NCI-H1417 treated with DMSO at 0.1 percent for 48 hours (cell line): ENCODE measurements at places on chromosomes 12 and 14.

GRCh38 chr12:66999141-66999540 is 270.0 kb upstream of the CAND1 start:
- DNase-seq = no peak

GRCh38 chr12:122150127-122150681 is 23.8 kb downstream of the IL31 start:
- DNase-seq = no peak

DNA sequence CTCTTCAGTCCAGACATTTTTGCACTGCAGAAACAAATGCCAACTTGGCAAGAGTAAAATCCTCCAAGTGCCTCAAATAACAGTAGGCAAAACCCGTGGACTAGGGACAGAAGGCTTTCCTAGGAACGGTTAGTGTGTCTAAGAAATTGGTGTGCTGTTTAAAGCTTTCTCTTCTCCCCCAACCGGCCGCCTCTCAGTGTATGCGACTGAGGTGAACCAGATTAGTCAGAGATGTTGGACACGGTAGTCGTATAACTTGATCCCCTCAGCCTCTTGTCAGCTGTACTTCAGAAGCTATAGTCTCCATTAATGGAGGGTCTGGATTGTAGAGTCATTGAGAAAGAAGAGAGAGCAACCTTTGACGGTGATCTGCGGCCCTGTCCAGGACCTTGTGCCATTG is 21.7 kb downstream of the PPFIBP1 start:
- DNase-seq = no peak

- DNase-seq = no peak
Observed at GRCh38 chr14:65472189-65472588, 59.7 kb downstream of the FUT8 start.

- DNase-seq = no peak
Observed at GRCh38 chr14:65132855-65133254, 30.5 kb upstream of the MAX start.

GRCh38 chr12:17971850-17972249 is 118.1 kb downstream of the RERGL start:
- no peak for DNase-seq

- no peak for DNase-seq
Observed at GRCh38 chr12:107477947-107478610, 207.5 kb upstream of the PWP1 start.

- DNase-seq = no peak
Observed at GRCh38 chr14:54216827-54217226, 180.0 kb upstream of the CDKN3 start.

- DNase-seq = no peak
Observed at GRCh38 chr14:64795211-64795610, 84.5 kb downstream of the SPTB start.

- DNase-seq = no peak
Observed at GRCh38 chr12:106140223-106140986, 1.7 kb upstream of the NUAK1 start.

- DNase-seq = no peak
Observed at GRCh38 chr14:91919814-91920213, 27.7 kb downstream of the FBLN5 start.

- DNase-seq = no peak
Observed at GRCh38 chr12:111322336-111323250, 46.3 kb downstream of the PHETA1 start.

- peak; percentile 41 for DNase-seq
Observed at GRCh38 chr14:92783813-92784431, 10.2 kb upstream of the GOLGA5 start.

GRCh38 chr14:53412819-53413675 is 259.9 kb upstream of the DDHD1 start:
- DNase-seq = no peak

- DNase-seq = no peak
Observed at GRCh38 chr14:39038542-39038941, 64.5 kb downstream of the SEC23A start.

DNA sequence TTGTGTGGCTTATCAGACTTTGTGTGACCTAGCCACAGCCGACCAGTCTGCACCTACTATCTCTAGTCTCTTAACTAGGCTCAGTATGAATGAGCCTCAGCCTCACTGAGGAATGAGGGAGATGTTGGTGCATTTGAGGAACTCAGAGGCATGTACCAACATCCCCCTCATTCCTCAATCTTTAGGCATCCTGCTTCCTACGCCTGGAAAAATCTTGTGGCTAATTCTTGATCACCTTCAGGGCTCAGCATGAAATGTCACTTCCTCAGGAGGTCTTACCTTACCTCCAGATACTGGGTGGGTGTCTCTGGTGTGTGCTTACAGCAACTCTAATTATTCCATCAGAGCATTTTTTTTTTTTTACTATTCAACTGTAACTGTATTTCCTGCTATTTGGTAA is 148.8 kb upstream of the TMCC3 start:
- no peak for DNase-seq

DNA sequence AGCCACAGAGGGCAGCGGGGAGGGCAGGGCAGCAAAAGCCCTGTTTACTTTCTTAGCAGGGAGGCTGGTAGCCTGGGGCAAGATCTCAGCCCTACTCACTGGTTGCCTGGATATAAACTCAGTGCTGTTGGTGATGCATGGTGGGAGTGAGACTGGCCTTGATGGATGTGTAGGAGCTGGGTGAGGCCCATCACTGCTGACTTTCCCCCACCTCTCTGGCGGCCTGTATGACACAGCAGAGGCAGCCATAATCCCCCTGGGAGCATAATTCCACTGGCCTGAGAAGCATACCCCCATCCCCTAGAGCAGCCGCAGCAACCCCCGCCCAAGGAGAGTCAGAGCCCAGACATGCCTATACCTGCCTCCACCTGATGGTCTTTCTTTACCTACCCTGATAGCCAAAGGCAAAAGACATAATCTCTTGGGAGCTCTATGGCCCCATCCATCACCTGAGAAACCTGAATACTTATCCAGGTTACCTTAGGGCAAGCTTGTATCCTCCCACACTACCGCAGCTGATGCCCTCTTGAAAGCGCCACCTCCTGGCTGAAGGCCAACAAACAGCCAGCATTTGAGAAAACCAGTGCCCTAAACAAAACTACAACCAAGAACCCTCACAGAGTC is 59.3 kb downstream of the DNAI7 start:
- DNase-seq = peak; percentile 23

DNA sequence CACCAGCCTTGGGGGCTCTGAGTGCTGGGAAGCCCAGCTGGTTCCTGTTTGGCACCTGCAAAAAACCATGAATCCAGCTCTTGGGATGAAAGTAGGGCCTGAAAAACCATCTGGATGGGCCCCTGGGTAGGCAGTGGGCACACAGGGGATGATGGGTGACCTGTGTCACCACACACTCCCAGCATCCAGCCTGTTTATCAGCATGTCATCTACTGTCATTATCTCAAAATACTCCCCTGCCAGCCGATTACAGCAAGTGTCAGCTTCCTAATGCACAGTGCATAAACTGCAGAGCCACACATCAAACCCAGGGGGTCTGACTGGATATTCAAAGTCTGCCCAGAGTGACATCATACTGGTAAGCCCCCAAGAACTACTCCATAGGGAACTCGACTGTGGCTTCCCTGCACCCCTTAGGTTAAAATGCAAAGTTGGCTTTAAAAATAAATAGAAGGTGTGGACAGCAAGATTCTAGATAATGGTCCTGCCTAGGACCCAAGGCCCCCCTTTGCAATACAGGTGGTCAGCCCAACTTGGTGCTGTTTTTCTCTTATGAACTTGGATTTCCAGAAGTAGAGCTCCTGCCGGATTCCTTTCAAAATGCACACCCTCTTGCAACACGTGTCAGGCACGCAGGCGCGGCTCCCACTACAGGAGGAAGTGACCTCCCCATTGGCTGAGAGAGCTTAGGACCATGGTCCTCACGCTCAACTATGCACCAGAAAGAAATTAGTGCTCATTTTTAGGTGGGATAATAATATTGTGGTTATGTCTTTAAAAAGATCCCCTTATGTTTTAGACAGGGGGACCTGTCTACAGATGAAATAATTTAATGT is 94.1 kb downstream of the GCH1 start:
- no peak for DNase-seq

- DNase-seq = no peak
Observed at GRCh38 chr12:109445191-109445609, 31.9 kb downstream of the KCTD10 start.

- DNase-seq = no peak
Observed at GRCh38 chr12:125389061-125389697, 323.9 kb downstream of the AACS start.

GRCh38 chr12:27400856-27401354 is 45.6 kb upstream of the SMCO2 start:
- DNase-seq = no peak

DNA sequence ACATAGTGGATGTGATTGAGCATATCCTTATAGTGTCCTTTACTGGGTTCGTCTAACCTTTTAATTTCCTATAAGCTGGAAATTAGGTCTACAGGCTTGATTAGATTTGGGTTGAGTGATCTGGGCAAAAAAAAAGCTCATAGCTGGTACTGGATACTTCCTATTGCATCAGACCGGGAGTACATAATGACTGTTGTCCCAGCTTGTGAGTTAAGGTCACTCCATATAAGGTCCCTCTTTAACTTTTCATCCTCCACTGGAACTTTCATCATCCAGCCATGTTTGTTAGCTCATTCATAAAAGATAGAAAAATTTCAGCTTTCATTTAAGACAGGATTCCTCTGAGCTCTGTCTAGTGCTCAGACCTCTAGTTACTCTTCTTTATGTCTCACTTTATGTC is 80.8 kb downstream of the C14orf132 start:
- no peak for DNase-seq

- DNase-seq = no peak
Observed at GRCh38 chr14:32336702-32337101, 7.6 kb downstream of the AKAP6 start.

DNA sequence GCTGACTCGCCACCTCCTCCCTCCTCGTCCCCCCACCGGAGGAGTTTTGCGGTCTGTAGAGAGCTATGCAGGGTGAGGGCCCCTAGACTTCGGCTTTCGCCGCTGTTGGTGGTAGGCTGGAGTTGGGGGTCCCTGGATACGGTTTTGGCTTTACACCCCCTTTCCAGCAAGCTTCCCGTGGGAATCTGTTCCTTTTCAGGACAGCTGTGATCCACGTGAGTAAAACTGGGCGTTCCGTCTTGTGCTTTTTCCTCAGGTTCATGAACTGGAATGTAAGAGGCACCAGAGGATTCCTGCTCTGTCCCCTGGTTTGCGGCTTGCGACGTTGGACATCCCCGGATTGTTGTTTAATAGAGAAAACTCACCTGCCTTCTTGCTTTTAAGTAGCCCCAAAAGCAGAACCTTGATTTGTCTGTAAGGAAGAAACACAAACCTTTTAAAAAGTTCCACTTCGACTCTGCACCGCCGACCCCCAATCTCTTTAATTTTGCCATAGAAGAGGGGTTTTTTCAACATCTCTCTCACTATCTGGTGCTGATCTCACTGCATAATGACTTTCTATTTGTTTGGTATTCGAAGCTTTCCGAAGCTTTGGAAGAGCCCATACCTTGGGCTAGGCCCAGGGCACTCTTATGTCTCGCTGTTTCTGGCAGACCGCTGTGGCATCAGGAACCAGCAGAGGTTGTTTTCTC is 490 bp downstream of the PRORP start:
- DNase-seq = no peak

- no peak for DNase-seq
Observed at GRCh38 chr12:111519083-111519482, 80.0 kb downstream of the ATXN2 start.

- DNase-seq = peak; percentile 47
Observed at GRCh38 chr12:106918746-106919145, 37.0 kb upstream of the TMEM263 start.

DNA sequence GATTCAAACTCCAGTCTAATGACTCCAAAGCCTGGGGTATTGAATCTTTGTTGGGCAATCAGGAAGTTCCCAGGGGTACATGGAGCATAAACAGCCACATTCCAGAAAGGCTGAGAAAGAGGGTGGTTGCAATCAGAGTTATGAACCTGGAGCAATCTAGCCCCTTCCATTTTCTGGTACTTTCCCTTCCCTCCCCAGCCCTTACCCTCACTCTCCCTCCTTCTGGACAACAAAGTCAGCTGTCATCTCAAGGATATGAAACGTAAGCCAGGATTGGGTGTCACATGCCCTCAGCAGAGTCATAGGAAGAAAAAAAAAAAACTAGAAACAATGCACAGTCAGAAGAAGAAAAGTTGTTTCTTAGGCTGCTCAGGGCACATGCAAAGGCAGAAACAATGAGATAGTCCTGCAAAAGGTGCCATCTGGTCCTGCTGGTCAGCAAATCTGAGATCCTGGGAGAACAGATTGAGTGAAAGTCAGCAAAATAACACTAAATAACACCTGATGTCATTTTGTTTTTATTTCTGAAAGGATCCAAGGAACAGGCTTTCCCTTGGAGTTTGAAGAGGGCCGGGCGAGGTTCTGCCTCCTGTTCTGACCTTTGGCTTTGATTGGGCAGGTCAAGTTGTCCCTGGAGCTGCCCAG is 27.1 kb downstream of the TMEM229B start:
- no peak for DNase-seq

- no peak for DNase-seq
Observed at GRCh38 chr14:58637391-58638230, at the start of gene DACT1. TSS of gene DACT1 (plus strand) at chr14:58637962. CDS start at chr14:58638203, 241 bp downstream.

GRCh38 chr12:5969156-5969973 is 24.3 kb upstream of the ANO2 start:
- DNase-seq = no peak

DNA sequence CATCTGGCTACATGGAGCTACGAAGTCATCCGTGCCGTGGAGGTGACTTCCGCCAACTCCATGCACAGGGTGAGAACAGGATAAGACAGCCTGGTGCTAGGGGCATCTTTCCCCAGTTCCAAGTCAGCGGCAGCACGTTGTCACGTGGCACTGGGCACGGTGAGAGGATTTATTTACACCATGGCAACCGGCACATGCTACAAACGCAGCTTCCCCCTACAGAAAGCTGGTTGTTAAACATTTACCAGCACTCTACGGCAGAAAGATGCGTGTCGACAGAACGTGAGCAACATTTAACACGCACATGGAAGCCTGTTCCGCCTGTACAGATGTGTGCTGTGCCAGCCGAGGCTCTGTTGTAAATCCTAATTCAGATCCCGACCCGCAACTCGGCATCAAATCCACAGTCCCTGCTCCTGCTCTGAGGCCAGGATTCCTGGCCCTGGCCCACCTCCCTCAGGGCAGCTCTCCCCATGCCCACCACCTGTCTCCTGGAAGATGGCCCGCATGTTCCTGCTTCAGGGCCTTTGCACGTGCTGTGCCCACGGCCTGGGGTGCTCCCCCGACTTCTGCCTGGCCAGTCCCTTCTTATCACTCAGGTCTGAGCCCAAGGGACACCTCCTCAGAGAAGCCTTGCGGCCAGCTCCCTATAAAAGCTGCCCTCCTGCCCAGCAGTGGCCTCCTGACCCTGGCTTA is 114.1 kb downstream of the RFLNA start:
- no peak for DNase-seq
